ENCODE measurements at places on chromosomes 13 and 19. TPM values are rescaled to one million over a fixed set of nuclear protein-coding genes. Genes with fewer than 3 reads are reported as not detected.

GRCh38 chr13:34207334-34207733, 389.4 kb downstream of the RFC3 start:
- H3K4me1 ChIP-seq, result no peaks in the 10 kb centered on the region
- no peak for DNase-seq
- H3K4me3 ChIP-seq, result no peak overlapping the region
- no peaks in the 10 kb centered on the region for H3K36me3 ChIP-seq

DNA sequence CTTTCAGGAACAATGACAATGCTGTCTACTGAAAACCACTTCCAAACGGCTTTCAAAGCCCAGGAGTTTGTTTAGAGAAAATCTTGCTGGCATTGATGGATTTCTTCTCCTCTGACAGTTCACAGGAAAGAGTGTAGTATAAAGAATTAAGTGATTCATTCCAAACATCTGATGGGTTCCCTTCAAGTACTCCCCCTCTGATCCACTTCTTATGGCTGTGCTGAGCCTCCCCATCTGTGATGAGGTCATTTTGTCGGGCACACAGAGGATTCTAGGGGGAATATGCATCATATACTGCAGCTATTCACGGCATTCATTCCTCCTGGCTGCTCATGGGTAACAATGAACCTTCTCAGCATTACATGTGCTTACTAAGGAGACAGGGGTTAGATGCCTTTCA, 107.9 kb downstream of the RGCC start:
- H3K4me3 ChIP-seq, result no peak overlapping the region
- H3K27me3 ChIP-seq, result no peaks in the 10 kb centered on the region
- no peak overlapping the region for H3K27ac ChIP-seq
- DNase-seq, result no peak

DNA sequence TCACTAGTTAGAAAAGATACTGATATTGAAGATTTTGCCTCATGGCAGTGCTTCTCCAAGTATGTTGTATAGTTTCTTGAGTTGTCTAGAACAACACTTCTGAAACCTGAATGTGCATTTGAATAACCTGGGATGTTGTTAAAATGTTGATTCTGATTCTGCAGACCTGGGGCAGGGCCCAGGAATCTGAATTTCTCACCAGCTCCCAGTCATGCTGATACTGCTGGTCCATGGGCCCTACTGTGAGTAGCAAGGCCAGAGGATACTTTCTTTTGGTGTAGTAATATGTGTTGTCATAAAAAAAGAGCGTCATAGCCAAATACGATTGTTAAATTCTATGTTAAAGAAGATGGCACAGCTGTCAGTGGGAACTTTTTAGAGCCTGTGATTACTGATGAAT, 41.6 kb upstream of the C1QTNF9 start:
- H3K27ac ChIP-seq, result peak overlapping the region; percentile 34
- H3K27me3 ChIP-seq, result no peaks in the 10 kb centered on the region
- no peak overlapping the region for H3K4me3 ChIP-seq
- H3K36me3 ChIP-seq, result no peaks in the 10 kb centered on the region

The CYP4F8 gene
- 5.0 TPM for total RNA-seq

The PINLYP gene
- total RNA-seq, result 4.5 TPM

The ZNF98 gene
- 12.5 TPM for total RNA-seq

DNA sequence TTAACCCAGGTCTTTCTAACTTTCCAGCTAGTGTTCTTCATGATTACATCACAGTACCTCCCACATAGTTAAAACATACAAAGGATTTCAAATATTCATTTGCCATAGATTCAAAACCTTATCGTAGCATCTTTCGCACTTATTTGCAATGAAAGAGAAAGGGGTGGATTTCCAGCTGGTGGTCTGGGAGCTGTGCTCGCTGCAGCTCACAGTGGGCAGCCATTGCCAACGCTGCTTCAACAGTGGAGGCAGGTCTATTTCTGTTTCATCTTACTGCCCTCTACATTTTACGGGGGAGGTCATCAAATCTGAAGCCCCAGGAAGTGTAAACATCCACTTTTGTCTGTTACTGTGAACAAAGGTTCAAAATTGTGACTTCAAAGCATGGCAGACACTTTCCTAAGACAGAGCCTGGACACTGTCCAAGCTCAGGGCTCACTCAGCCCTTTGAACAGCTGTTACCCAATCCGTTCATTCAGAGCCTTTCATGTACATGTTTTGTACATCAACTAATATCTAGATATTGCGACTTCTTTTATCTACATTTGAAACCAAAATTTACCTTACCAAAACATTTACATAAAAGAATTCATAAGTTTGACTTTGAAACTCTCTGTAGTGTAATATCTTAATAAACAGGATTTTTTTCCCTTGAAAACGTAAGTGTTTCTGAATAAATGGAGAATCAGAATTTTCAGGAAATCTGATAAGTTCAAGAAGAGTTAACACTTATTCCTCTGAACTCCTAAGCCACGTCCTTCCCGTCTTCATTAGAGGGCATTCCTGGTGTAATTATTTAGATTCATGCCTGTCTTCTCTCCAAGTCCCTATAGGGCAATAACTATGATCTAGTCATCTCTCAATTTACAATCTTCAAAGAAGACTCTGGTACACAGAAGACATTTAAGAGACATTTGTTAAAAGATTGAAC, 25.1 kb downstream of the STARD13 start:
- no peak for DNase-seq
- H3K27ac ChIP-seq, result peak overlapping the region; percentile 6
- no peaks in the 10 kb centered on the region for H3K36me3 ChIP-seq
- no peaks in the 10 kb centered on the region for H3K4me1 ChIP-seq
- H3K4me3 ChIP-seq, result no peak overlapping the region

The PSG7 gene
- total RNA-seq, result not detected

The CAPS gene
- 19.0 TPM for total RNA-seq

DNA sequence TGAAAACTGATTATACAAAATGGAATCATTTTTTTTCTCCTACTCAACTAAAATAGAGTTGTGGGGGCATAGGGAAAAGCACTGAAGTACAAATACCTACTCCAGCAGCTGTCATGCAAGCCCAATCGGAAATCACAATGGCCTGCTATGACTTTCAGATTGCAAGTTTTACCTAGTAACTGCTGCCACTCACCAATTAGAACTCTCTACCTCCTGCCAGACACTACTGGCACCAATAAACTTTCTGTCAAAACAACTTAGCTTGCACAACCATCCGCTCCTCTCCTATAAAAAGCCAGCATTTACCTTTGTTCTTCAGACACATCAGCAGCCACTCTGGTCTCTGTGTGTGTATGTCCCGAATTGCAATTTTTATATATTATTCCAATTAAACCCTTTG, 9.3 kb upstream of the TRPC4 start:
- H3K27ac ChIP-seq, result no peak overlapping the region
- no peak overlapping the region for H3K4me3 ChIP-seq
- H3K4me1 ChIP-seq, result no peaks in the 10 kb centered on the region
- H3K27me3 ChIP-seq, result no peaks in the 10 kb centered on the region
- no peaks in the 10 kb centered on the region for H3K36me3 ChIP-seq
- DNase-seq, result no peak

The ZIC2 gene
- not detected for total RNA-seq

DNA sequence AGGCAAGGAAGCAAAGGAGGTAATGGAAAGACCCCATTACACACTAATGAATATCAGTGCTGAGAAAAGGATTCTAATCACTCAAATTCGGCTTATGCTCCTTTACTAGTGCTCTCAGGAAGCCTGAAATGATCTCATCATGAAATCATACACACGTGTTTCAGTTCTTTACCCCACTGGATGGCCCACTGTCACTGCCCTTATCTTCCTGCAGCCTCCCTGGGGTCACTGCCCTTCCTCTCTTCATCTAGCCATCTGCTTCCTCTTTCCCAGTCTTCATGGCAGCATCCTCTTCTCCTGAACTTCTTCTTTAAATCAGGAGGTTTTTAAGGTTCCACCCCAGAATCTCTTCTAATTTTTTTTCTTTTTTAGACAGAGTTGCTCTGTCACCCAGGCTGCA, 27.9 kb upstream of the EEF1AKMT1 start:
- no peak for DNase-seq
- H3K27me3 ChIP-seq, result no peaks in the 10 kb centered on the region
- H3K36me3 ChIP-seq, result no peaks in the 10 kb centered on the region
- H3K27ac ChIP-seq, result no peak overlapping the region
- no peaks in the 10 kb centered on the region for H3K4me1 ChIP-seq

- H3K4me1 ChIP-seq, result no peaks in the 10 kb centered on the region
- DNase-seq, result no peak
- peaks cover 10% of the 10 kb centered on the region for H3K36me3 ChIP-seq
- H3K27ac ChIP-seq, result no peak overlapping the region
These were observed 5.8 kb downstream of the ZNF780A start for GRCh38 chr19:40084948-40085347.

- no peak overlapping the region for H3K27ac ChIP-seq
- no peaks in the 10 kb centered on the region for H3K4me1 ChIP-seq
- DNase-seq, result no peak
- no peaks in the 10 kb centered on the region for H3K36me3 ChIP-seq
These were observed 157.5 kb downstream of the TBC1D4 start for GRCh38 chr13:75324413-75324940.

- H3K27me3 ChIP-seq, result no peaks in the 10 kb centered on the region
- H3K27ac ChIP-seq, result no peak overlapping the region
- no peak overlapping the region for H3K4me3 ChIP-seq
- H3K4me1 ChIP-seq, result no peaks in the 10 kb centered on the region
- DNase-seq, result no peak
- no peaks in the 10 kb centered on the region for H3K36me3 ChIP-seq
These were observed 62.4 kb downstream of the AKAP11 start for GRCh38 chr13:42334329-42334706.

DNA sequence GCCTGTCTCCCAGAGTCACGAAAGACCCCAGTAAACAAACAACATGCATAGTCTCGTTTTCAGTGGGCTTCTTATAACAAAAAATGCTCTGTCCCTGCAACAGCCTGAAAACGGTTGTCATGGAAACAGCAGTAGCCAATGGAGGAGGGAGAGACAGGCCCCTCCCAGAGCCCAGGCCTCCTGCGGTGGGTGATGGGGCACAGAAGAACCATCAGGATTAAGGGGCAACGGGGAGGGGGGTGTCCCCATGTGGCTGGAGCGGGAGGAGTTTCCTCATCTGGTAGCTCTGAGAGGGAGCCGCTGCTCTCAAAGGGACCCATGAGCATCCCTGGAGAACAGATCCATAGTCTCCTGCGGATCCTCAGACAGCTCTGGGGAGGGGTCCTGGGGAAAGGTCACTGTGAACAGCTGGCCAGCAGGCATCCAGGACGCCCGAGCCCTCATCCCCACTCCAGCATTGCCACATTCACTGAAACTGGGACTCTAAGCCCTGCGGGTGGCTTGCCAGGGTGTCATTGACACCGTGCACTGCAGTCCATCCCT, 37.5 kb upstream of the PNMA8B start:
- H3K27me3 ChIP-seq, result no peaks in the 10 kb centered on the region
- H3K36me3 ChIP-seq, result no peaks in the 10 kb centered on the region
- no peak overlapping the region for H3K27ac ChIP-seq
- no peak overlapping the region for H3K4me3 ChIP-seq
- no peak for DNase-seq

- no peak overlapping the region for H3K27ac ChIP-seq
- no peaks in the 10 kb centered on the region for H3K4me1 ChIP-seq
- no peak for DNase-seq
These were observed 156.6 kb downstream of the FOXO1 start for GRCh38 chr13:40509876-40510275.

DNA sequence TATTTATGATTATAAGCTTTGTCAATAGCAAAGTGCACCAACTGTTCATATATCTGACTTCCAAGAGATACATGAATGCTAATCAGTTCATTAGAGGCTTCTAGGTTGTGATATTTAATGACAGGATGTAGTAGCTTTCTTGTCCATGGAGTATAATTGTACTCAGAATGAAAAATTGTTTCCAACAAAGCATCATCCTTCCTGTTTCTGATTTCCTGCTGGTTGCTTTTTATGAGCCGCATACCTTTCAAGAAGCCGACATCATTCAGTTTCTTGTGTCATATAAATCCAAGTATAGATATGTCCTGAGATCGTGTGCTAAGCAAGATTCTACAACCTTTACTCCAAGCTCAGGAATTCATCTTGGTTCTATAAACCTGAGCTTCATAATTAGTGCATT, 326.6 kb downstream of the DIAPH3 start:
- no peaks in the 10 kb centered on the region for H3K36me3 ChIP-seq
- H3K27me3 ChIP-seq, result no peaks in the 10 kb centered on the region
- H3K27ac ChIP-seq, result no peak overlapping the region
- no peak for DNase-seq
- no peaks in the 10 kb centered on the region for H3K4me1 ChIP-seq
- H3K4me3 ChIP-seq, result no peak overlapping the region

The ZNF417 gene
- 10.1 TPM for total RNA-seq

DNA sequence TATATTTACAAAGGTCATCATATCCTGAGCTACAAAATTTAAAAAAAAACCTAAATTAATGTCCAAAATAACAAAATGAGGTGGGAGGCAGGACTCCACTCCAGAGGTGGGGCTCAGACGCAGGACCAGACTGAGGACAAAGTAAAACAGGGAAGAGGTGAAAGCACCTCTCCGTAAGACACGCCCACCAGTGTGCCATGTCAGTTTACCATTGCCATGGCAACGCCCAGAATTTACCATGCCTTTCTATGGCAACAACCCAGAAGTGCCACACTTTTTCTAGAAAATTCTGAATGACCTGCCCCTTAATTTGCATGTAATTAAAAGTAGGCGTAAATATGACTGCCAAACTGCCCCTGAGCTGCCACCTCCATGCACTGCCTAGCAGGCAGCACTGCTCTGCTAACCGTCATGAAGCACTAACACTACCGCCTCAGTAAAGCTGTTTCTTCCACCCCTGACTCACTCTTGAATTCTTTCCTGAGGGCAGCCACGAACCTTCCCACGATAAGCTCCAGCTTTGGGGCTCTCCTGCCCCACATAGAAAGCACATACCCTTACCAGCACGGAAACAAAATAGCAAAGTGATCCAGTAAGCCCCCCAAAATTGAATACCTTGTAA, 22.3 kb upstream of the PDCD5 start:
- no peak overlapping the region for H3K4me3 ChIP-seq
- no peaks in the 10 kb centered on the region for H3K27me3 ChIP-seq
- DNase-seq, result no peak
- no peaks in the 10 kb centered on the region for H3K36me3 ChIP-seq
- no peaks in the 10 kb centered on the region for H3K4me1 ChIP-seq

- H3K36me3 ChIP-seq, result no peaks in the 10 kb centered on the region
- H3K4me3 ChIP-seq, result peak overlapping the region; percentile 84
- H3K4me1 ChIP-seq, result no peaks in the 10 kb centered on the region
- peak; percentile 62 for DNase-seq
- H3K27ac ChIP-seq, result peak overlapping the region; percentile 97
These were observed 709 bp downstream of the N4BP2L1 start for GRCh38 chr13:32426990-32427851.

The ZNF582 gene
- 4.3 TPM for total RNA-seq

The COL4A1 gene
- 118 TPM for total RNA-seq

GRCh38 chr13:79779761-79780160, 298.8 kb downstream of the NDFIP2 start:
- DNase-seq, result no peak
- H3K36me3 ChIP-seq, result no peaks in the 10 kb centered on the region
- H3K4me1 ChIP-seq, result no peaks in the 10 kb centered on the region

GRCh38 chr19:4728871-4729270, 5.2 kb upstream of the DPP9 start:
- no peaks in the 10 kb centered on the region for H3K36me3 ChIP-seq
- no peak for DNase-seq
- no peaks in the 10 kb centered on the region for H3K4me1 ChIP-seq
- no peak overlapping the region for H3K27ac ChIP-seq

- H3K27me3 ChIP-seq, result peaks cover 10% of the 10 kb centered on the region
- H3K4me1 ChIP-seq, result no peaks in the 10 kb centered on the region
- H3K27ac ChIP-seq, result no peak overlapping the region
- no peaks in the 10 kb centered on the region for H3K36me3 ChIP-seq
- no peak for DNase-seq
These were observed 3.6 kb downstream of the CEACAM20 start for GRCh38 chr19:44525721-44526430.

The P2RY11 gene
- 4.0 TPM for total RNA-seq

The DPF1 gene
- total RNA-seq, result not detected

GRCh38 chr19:33388231-33388724, 14.8 kb downstream of the CEBPG start:
- H3K4me3 ChIP-seq, result no peak overlapping the region
- no peak for DNase-seq
- no peaks in the 10 kb centered on the region for H3K36me3 ChIP-seq
- peaks cover 33% of the 10 kb centered on the region for H3K4me1 ChIP-seq
